ENCODE measurements at places on chromosomes 6 and 20.

DNA sequence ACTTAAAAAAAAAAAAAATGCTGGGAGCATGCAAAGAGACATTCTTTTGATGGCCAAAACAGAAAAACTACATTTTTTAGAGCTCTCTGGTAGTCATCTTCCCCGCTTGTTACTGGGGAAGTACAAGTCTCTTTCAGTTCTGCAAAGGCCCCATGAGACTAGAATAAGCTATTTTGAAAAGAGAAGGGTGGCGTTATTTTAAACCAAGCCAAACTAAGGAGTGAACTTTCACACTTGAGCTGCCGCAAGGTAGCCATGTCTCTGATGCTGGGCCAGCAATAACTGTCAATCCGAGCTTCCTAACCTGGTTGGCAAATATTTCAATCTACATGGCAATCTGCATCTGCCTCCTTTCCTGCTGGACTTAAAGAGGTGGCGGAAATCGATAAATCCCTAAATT, 96.7 kb downstream of the L3MBTL3 start:
- no peak for DNase-seq

DNA sequence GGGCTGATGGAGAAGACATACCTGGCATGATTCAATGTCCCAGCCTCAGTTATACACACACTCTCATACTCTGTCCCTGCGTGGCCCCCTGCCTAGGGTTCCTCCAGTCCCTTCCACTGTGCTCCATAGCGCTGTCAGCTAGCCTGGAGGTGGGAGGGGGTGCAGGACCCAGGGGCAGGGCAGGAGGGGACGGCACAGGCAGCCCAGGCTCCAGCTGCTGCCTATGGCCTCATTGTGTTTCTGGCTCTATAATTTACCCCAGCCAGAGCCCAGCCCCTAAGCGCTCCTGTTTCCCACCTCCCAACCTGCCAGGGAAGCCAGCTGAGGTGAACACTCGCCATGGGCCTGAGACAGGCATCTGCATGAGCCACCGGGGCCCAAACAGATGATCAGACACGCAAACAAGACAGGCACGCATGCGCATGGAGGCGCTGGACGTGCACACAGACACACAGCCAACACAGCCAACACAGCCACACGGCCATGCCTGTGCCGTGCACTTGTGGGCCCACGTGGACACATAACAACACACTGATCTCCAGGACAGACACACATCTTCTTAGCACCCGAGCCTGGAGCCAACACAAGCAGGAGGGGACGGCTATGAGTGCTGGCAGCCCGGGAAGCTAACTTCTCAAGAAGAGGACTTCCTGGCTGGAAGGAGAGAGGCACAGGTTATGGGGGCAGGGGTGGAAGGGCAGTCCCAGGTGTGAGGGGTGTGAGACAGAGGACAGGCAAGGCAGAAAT, 124.9 kb downstream of the GRM4 start:
- DNase-seq, result no peak

DNA sequence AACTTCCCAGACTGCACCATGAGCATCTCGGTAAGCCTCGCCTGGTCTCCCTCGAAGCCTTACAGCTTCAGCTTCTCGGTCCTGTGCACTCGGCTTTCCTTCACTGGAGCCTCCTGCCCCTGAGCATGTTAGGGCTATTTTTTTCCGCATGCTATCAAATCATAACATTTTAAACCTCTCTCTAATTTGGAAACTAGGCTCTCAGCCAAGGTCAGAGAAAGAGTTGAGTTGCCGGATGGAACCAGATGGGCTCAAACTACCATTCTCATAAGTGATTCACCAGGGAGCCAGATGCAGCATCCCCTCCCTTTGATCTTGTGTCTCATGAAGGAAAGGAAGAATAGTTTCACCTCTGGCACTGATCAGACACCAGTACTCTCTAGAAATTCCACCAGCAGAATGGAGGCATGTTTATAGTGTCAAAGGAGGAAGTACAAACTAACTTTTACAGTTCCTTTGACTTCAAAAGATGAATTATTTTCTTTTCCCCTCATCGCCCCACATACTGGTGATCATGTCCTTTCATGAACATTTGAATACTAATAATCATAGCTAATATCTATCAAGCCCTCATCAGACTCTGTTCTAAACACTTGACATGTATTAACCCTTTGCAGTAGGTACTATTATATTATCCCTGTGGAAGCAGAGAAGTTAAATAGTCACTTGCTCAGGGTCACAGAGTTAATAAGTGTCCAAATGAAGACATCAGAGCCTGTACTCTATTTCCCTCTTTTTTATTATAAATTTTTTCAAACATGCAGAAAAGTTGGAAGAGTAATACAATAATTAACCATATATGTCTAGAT, 46.7 kb downstream of the MAP1LC3A start:
- DNase-seq, result no peak

DNA sequence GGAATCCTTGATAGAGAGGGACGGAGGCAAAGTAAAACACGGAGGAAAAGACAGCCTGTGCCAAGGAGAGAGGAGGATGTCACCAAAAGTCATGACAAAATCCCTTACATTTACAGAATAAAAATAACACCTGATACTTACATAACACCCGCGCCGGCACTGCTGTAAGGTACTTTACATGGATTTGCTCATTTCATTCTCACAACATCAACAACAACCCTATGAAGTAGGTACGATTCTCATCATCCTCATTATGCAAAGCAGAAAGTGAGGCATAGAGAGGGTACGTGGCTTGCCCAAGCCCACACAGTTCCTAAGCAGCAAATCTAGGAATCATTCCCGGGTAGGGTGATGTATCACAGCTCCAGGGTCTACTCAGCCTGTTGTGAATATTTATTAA, 67.6 kb upstream of the NFATC2 start:
- DNase-seq, result no peak

GRCh38 chr20:18324596-18325089, 36.3 kb downstream of the ZNF133 start:
- DNase-seq, result no peak

GRCh38 chr20:63819224-63819921, 11.7 kb downstream of the ZBTB46 start:
- DNase-seq, result no peak

DNA sequence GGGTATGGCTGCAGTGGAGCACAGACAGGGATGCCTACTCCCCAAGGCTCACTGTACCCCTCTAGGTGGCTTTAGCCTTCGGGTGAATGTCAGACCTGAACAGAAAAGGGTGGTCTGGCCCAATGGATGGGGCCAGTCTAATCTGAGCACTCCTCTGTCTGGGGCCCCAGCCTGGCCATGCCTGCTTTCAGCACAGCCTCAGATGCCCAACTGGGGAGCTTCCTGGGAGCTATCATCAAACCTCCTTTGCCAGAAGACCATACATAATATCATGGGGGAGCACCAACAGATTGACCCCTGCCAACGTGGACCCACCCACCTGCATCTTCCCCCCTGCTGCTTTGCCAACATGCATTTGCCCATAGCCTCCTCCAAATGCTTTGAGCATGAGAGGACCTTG, 454.1 kb upstream of the KHDRBS2 start:
- DNase-seq, result no peak

DNA sequence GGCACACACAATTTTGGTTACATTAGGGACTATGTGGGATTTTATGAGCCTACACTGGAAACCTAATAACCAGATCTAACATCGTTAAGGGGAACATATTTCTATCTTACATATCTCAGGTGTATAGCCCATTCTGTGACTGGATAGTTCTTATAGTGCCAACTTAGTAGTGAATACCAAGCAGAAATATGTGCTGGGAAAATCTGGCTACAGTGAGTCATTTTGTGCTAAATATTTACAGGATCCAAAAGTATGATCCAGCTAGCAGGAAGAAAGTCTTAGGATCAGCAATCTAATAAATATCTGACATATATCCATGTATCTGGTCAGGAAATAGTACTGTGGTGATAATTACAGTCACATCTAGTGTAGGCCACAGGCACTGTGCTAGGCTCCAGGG, 94.6 kb upstream of the INSM1 start:
- DNase-seq, result no peak

DNA sequence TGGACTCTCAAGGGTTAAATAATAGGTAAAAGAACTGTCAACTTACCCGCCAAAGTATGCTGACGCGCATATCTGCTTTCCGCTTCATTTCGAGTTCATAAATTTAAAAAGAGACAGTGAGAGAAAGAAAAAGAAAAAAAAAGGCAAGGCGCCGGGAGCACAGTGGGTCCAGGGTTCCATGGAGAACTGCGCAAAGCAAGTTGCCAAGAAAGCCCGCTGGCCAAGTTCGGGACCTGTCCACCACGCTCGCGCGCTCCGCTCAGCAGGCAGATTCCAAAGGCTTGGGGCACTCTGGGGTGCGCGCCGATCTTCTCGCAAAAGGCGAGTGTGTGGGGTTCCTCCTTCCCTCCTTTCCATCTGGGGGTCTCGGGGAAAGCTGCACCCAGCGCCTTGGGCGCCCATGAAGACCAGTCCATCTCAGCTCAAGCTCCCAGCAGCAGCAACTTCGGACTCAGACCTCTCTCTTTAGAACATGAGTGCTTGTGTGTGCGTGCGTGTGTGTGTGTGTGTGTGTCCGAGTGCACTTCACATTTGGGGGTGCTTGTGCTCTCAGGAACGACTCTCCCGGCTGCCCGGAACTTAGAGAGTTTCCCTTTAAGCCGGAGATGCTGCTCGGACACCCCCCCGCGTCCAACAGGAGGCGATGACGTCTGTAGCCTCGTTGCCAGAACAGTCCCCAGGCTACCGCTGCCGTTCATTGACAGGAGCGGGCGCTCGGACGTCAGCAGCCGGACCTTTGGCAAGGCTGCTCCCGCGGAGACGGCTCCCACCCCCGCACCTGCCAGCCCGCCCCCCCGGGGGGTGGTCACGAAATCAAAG, 180.0 kb downstream of the TBXT start:
- no peak for DNase-seq

GRCh38 chr20:60132827-60133670, 174.8 kb downstream of the CDH26 start:
- DNase-seq, result no peak

DNA sequence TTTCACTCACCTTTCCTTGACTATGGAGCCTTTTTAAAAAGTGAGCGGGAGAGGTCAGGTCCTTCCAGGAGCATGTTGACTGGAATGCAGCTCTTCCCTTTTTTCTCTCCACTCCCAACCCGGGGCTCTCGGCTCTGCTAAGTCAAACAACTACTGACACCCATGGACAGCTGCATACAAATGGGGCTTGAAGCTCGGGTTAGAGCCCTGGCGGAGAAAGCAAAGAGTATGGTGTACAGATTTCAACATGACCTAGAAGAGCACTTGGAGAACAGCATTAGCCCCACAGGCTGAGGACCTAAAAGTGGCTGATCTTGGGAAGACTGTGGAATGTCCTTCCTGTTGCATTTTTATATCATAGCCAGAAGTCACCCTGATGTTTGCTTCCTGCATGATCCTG, 162.0 kb upstream of the STMND1 start:
- no peak for DNase-seq

GRCh38 chr6:40340196-40340595, 247.0 kb downstream of the LRFN2 start:
- no peak for DNase-seq

DNA sequence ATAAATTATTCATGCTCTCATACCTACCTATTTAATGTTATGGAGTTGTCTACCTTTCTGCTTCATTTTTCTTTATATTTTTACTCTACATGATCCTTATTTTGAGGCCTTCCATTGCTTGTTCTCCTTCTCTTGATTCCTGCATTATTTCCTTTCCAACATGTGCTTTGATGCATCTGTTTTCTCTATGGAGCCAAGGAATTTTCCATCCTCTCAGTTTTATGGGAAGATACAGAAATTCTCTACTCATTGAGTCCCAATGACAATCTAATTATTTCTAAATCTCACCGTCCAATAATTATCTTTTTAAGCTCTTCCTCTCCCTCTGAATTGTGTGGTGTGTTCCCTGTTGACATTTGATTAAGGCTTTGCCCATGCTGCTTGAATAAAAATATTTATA, 136.0 kb downstream of the PACRG start:
- no peak for DNase-seq

DNA sequence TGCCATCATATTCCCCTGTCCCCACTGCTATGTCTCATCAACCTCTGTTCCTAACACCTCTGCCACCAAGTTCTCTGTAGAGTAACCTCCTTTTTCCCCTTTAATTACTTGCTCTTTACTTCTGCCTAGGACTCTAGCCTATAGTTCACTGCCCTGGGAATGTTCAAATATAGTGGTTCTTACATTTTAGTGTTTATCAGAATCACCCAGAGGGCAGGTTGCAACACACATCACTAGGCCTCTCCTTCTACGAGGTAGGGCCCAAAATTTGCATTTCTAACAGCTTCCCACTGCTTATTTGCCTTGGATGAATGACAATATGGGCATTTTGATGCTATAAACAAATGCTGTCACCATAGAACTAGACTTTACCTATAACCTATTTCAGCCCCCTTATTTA, 23.1 kb upstream of the C6orf141 start:
- no peak for DNase-seq

- DNase-seq, result no peak
These were observed 90.6 kb downstream of the ATXN1 start for GRCh38 chr6:16670617-16671051.

- DNase-seq, result no peak
These were observed 24.4 kb downstream of the MYLIP start for GRCh38 chr6:16153211-16153820.

DNA sequence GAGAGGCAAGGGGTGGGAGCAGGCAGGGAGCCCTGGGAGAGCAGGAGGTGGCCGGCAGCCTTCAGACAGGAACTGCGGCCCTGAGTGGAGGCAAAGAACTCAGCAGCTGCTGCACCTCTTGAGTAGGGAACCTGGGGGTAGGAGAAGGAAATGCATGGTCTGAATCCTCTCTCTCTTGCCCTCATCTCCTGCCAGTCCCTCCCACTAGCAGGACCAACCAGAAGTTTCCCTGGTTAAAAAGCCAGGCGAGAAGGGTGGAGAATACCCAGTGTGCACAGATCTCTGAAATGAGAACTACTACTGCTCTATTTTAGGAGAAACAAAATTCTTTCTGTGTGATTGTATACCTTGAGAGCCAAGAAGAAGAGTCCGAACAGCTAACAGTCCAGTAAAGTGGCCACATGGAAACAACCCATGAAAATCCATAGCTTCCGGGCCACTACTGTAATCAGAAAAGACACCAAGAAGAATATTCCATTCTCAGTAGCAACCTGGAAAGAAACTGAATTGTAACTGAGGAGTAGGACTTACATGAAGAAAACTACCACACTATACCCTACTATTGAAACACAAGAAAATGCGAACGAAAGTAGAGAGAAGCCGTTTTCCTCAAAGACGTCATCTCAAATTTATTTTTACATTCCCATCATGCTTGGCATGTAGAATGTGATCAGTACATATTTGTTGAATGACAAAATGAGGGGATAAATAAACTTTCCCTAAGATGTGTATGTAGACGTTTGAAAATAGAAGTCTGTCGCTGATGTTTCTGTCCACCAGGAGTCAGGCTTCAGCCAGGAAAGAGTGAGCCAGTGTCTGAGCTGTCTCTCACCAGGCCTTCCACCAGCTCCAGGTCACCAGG, 25.6 kb downstream of the WRNIP1 start:
- no peak for DNase-seq

DNA sequence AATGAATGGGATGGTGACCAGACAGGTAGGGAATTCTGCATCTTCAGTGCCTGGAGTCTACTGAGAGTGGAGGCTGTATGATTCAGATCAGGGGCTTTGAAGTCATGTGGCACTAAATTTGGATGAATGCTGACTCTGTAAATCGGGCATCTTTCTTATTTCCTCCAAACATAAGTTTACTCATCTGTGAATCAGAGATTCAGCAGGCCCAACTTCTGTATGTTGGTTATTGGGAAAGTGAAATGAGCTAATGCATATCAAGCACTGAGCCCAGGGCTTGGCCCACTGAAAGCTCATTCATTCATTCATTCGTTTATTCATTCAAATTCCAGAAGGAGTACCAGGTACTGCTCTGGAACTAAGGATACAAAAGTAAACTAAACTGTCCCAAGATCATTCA, 192.3 kb upstream of the RIN2 start:
- no peak for DNase-seq

GRCh38 chr6:48194596-48195295, 83.7 kb upstream of the PTCHD4 start:
- no peak for DNase-seq

All from stimulated activated CD4-positive, alpha-beta T cell treated with anti-CD3 and anti-CD28 coated beads, Interleukin-15, amount 100 ng/mL, for 1 hour (primary cell).